Right hindlimb (tissue), 1 donor: ENCODE measurements at places on chromosomes 1 and 21.

DNA sequence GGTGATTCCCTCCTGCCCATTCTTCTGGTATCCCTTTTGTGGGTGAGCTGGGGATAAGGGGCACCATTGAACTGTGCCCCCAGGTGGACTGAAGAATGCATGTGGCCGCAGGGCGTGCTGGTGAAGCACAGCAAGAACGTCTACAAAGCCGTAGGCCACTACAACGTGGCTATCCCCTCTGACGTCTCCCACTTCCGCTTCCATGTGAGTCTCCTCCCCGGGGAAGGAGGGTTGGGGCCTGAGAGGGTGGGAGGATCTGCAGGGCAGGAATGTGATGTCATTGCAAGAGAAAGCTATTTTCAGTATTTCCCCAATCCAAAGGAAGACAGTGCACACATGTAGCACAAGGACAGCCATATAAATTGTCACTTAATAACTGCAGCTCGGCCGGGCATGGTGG, 7.5 kb upstream of the KPNA6 start:
- peak; percentile 44 for DNase-seq

GRCh38 chr1:208756339-208756981, 512.3 kb upstream of the PLXNA2 start:
- DNase-seq, result no peak

GRCh38 chr1:226004396-226004795, 5.3 kb upstream of the SDE2 start:
- DNase-seq, result no peak

GRCh38 chr1:107547363-107548155, 406.7 kb downstream of the NTNG1 start:
- DNase-seq, result no peak

DNA sequence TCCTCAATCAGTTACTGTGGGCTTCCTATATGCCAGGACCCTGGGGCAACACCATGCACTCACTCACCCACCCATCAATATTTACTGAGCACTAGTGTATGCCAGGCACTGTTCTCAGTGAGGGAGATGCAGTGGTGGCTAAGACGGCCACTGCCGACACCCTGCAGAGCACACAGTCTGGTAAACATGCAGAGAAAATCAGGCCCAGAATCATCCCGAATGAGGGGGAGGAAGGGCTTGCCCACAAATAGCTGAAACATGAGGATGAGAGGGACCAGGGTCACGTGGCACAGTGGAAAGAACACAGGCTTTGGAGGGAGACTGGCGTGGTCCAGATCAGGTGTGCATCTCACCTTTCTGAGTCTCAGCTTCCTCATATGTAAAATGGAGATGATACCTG, 89.2 kb upstream of the IGSF21 start:
- no peak for DNase-seq

- no peak for DNase-seq
Measured at GRCh38 chr1:48726557-48727215, 50.0 kb downstream of the BEND5 start.

GRCh38 chr1:7266561-7266960, 481.3 kb downstream of the CAMTA1 start:
- DNase-seq, result no peak

DNA sequence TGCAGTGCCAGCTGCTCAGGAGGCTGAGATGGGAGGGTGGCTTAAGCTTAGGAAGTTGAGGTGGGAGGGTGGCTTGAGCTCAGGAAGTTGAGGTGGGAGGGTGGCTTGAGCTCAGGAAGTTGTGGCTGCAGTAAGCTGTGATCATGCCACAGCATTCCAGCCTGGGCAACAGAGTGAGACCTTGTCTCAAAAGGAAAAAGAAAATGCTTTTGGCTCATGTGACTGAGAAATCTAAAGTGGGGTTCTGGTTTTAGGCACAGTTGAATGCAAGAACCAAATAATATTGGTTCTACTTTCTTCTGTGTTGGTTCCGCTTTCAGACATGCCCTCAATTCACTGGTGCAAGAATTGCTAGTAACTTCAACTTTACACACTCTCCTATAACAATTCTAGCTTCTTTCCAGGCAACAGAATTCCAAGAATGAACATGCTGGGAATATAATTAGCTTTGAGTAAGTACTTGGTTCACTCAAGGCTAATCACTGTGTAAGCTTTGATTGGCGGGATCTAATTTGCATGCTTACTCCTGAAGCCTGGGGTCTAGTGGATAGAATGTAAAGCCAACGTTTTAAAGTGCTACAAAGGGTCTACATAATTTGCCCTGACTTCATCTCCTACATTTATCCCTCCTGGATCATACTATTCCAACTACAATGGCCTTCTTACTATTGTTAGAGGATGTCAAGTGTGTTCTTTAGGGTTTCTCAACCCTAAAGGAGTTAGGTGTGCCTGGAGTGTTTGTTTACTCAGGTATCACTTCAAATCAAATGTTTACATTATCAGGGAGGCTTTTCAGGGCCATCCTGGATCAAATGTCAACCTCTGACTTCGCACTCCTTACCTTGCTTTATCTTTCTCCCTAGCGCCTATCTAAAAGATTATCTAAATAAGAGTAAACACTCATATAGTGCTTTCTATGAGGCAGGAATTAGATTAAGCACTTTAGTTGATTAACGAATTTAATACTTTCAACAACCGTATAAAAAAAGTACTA, 115.1 kb downstream of the SLC16A1 start:
- no peak for DNase-seq
